ENCODE measurements at places on chromosomes 2 and 18.

- peaks cover 26% of the 10 kb centered on the region for H3K36me3 ChIP-seq
- H3K27me3 ChIP-seq = no peaks in the 10 kb centered on the region
- no peak overlapping the region for H3K4me3 ChIP-seq
- H3K4me1 ChIP-seq = peaks cover 22% of the 10 kb centered on the region
- no peak overlapping the region for H3K27ac ChIP-seq
- DNase-seq = no peak
Measured at GRCh38 chr18:13387855-13388548, 169.4 kb downstream of the LDLRAD4 start.

GRCh38 chr2:61949714-61950560, 44.5 kb downstream of the COMMD1 start:
- no peak overlapping the region for H3K4me3 ChIP-seq
- no peak for DNase-seq

GRCh38 chr2:37671009-37671815, at the start of gene CDC42EP3:
Gene CDC42EP3, minus strand, starts transcription at chr2:37671642. Its CDS starts 25,055 bp downstream, at chr2:37646587.
- H3K36me3 ChIP-seq = peaks cover 9% of the 10 kb centered on the region
- H3K27me3 ChIP-seq = no peaks in the 10 kb centered on the region
- DNase-seq = peak; percentile 51
- peak within 1 kb of the TSS; percentile 76 for H3K4me3 ChIP-seq
- H3K27ac ChIP-seq = peak within 1 kb of the TSS; percentile 73

- DNase-seq = no peak
- H3K36me3 ChIP-seq = no peaks in the 10 kb centered on the region
- H3K4me1 ChIP-seq = no peaks in the 10 kb centered on the region
- no peaks in the 10 kb centered on the region for H3K27me3 ChIP-seq
- no peak overlapping the region for H3K4me3 ChIP-seq
Measured at GRCh38 chr2:171568089-171568488, 45.8 kb downstream of the CYBRD1 start.

GRCh38 chr2:246489-247144, 17.2 kb downstream of the SH3YL1 start:
- no peak for DNase-seq
- H3K27ac ChIP-seq = no peak overlapping the region
- no peak overlapping the region for H3K4me3 ChIP-seq
- H3K4me1 ChIP-seq = no peaks in the 10 kb centered on the region
- H3K36me3 ChIP-seq = peaks cover 17% of the 10 kb centered on the region

- H3K27ac ChIP-seq = no peak overlapping the region
- no peaks in the 10 kb centered on the region for H3K36me3 ChIP-seq
- H3K4me3 ChIP-seq = no peak overlapping the region
Measured at GRCh38 chr2:97355887-97356286, 233.8 kb downstream of the ANKRD36B start.

DNA sequence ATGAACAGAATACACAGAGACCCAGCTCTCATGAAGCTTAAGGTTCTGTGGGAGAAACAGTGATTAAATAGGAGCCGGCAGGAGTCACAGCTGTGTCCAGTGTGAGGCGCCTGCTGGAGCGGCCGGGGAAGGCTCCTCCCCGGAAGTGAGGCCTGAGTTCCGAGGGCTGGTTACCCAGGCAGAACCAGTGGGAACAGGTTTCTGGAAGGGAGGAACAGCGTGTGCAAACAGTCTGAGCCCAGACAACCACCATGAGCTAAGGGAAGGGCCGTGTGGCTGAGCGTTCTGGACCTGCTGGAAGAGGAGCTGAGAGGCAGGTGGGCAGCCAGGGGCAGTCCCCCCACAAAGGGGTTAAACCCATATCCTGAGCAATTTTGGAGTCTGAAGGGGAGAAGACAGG, 26.0 kb upstream of the NPAS2 start:
- no peaks in the 10 kb centered on the region for H3K4me1 ChIP-seq
- H3K4me3 ChIP-seq = no peak overlapping the region
- no peaks in the 10 kb centered on the region for H3K36me3 ChIP-seq

DNA sequence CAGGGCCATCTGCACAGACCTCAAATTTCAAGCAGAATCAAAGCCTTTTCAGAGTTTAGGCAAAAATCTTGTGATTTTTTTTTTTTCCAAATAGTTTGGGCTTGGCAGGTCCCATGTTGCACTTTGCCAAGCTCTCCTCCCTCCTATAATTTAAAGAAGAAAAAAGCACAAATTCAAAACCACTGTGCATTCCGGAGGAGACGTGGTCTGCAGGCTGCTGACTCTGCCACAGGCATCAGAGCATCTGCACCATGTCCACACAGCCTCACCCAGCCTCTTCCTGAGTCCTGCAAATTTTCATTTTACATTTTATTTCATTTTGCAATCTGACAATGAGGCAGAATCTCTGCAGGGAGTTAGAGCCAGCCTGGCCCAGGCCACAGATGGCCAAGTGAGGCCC, 15.7 kb upstream of the GPC1 start:
- H3K27me3 ChIP-seq = no peaks in the 10 kb centered on the region
- no peaks in the 10 kb centered on the region for H3K4me1 ChIP-seq
- H3K4me3 ChIP-seq = no peak overlapping the region
- no peak for DNase-seq

DNA sequence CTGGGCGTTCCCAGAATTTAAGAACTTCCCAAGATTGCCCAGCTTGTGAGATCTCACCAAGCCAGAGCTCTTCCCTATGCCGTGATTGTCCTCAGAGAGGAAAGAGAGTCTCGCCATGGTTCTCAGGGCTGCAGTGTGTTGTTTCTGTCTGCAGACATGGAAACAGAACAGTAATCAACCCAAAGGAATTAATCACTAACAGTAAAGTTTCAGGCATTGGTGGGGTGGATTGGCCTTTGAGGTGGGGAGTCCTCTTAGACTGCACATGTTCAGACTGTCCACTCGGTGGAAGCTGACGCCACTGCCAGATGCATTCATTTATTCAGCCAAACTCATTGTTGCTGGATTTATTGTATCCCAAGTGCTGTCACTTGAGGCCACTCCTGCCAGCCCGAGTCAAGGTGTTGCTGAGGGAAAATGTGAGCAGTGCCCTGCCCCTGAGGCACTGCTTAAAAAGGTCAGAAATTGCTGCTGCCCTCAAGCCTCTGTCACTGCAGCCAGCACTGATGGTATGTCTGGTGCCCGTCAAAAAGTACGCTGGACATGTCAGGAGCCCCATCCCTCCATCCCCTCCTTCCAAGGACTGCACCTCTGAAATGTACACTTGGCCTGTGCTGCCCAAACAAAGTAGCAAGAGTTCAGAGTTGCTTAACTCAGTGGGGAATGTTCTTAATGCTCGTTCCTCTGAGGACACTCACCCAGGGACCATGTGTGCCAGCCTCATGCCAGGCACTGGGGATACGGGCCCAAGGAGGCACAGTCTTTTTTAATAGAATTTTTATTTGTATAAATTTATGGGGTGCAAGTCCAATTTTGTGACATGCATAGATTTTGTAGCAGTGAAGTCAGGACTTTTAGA, 201.0 kb downstream of the GLI2 start:
- no peak overlapping the region for H3K4me3 ChIP-seq
- no peak for DNase-seq
- H3K4me1 ChIP-seq = no peaks in the 10 kb centered on the region
- H3K27me3 ChIP-seq = no peaks in the 10 kb centered on the region
- H3K27ac ChIP-seq = no peak overlapping the region
- H3K36me3 ChIP-seq = no peaks in the 10 kb centered on the region

DNA sequence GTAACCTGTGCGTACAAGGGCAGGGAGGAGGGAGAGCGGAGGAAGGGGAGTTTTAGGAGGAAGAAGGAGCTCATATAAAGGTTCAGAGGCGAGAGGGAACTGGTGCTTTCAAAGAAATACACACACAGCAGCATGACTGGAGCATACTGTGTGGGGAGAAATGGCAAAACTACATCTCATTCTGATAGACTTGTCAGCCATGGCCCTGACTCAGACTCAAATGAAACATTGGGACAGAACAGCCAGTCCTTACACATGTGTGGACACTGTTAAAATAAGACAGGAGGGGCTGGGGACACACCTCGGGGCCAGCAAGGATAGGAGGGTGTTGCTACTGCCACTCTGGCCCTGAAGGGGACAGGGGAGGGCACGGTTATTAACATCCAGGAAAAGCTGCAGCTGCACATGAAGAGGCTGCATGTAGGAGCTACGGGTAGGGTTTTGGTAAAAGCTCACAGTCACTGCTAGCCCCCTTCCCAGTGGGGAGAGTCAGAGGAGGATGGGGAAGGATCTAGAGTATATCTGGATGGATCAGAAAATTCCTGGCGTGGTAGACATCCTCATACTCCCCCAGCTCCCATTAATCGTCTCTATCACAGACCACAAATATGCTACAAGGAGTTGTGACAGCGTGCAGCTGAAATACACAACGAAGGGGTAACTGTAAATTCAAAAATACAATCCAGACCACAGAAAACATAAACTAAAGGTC, 110.5 kb downstream of the GATA6 start:
- H3K4me1 ChIP-seq = peaks cover 4% of the 10 kb centered on the region
- H3K27me3 ChIP-seq = no peaks in the 10 kb centered on the region
- no peak overlapping the region for H3K27ac ChIP-seq
- H3K4me3 ChIP-seq = no peak overlapping the region
- H3K36me3 ChIP-seq = no peaks in the 10 kb centered on the region

- no peaks in the 10 kb centered on the region for H3K4me1 ChIP-seq
- no peaks in the 10 kb centered on the region for H3K27me3 ChIP-seq
- no peaks in the 10 kb centered on the region for H3K36me3 ChIP-seq
- no peak for DNase-seq
- no peak overlapping the region for H3K4me3 ChIP-seq
Measured at GRCh38 chr2:146135245-146135644, 1615.3 kb upstream of the ZEB2 start.

GRCh38 chr2:236237468-236238190, 26.6 kb downstream of the ASB18 start:
- no peak for DNase-seq
- H3K27ac ChIP-seq = no peak overlapping the region
- no peak overlapping the region for H3K4me3 ChIP-seq
- no peaks in the 10 kb centered on the region for H3K36me3 ChIP-seq

- peaks cover 19% of the 10 kb centered on the region for H3K4me1 ChIP-seq
- H3K36me3 ChIP-seq = no peaks in the 10 kb centered on the region
- no peak overlapping the region for H3K27ac ChIP-seq
- DNase-seq = no peak
Measured at GRCh38 chr18:46628206-46628605, 28.8 kb downstream of the LOXHD1 start.

DNA sequence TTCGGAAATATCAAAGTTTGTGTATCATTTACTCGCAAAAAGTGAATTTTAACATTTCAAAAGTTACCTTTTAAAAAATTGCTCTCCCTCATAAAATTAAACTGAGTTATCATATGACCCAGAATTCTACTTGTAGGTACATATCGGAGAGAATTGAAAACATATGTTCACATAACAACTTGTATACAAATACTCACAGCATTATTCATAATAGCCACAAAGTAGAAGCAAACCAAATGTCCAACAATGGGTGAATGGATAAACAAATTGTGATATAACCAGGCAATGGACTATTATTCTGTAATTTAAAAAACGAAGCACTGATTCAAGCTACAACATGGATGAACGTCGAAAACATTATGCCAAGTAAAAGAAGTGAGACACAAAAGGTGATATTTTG, 412.0 kb upstream of the TCF4 start:
- H3K27ac ChIP-seq = no peak overlapping the region
- DNase-seq = no peak
- no peak overlapping the region for H3K4me3 ChIP-seq
- no peaks in the 10 kb centered on the region for H3K4me1 ChIP-seq
- no peaks in the 10 kb centered on the region for H3K36me3 ChIP-seq
- H3K27me3 ChIP-seq = no peaks in the 10 kb centered on the region

GRCh38 chr18:12540751-12541150, 117.2 kb downstream of the SPIRE1 start:
- H3K27me3 ChIP-seq = no peaks in the 10 kb centered on the region
- H3K36me3 ChIP-seq = no peaks in the 10 kb centered on the region
- no peak overlapping the region for H3K27ac ChIP-seq
- H3K4me1 ChIP-seq = no peaks in the 10 kb centered on the region
- DNase-seq = no peak

GRCh38 chr2:233090879-233091278, 30.7 kb downstream of the INPP5D start:
- H3K4me1 ChIP-seq = peaks cover 61% of the 10 kb centered on the region
- no peak for DNase-seq
- H3K36me3 ChIP-seq = peaks cover 50% of the 10 kb centered on the region
- H3K27ac ChIP-seq = no peak overlapping the region
- H3K27me3 ChIP-seq = no peaks in the 10 kb centered on the region
- no peak overlapping the region for H3K4me3 ChIP-seq

GRCh38 chr2:215409331-215410127, 26.3 kb downstream of the FN1 start:
- no peaks in the 10 kb centered on the region for H3K36me3 ChIP-seq
- no peak overlapping the region for H3K27ac ChIP-seq
- H3K4me3 ChIP-seq = no peak overlapping the region

DNA sequence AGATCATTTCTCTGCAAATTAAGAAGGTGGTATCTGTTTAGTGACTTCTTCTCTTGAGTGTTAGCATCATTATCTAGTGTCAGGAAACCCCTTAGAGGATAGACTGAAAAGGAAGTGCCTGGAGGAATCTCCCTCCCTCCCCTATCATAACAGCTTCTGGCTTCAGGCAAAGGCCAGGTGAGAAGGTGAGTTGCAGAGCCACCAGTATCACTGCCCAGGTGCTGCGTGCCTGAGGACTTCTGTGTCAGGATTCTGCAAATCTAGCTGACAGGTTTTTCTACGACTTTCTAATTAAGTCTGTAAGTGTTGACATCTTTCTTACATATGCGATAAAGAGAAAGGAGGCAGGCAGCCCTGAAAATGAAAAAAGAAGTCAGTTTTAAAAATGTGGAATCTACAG, 111.9 kb downstream of the CCDC85A start:
- H3K4me1 ChIP-seq = no peaks in the 10 kb centered on the region
- H3K27me3 ChIP-seq = no peaks in the 10 kb centered on the region
- no peak overlapping the region for H3K4me3 ChIP-seq
